Small intestine (tissue), 16 donors: ENCODE measurements at places on chromosomes 4 and X.

GRCh38 chr4:27666943-27667342 is 806.3 kb downstream of the STIM2 start:
- DNase-seq, result no peak

DNA sequence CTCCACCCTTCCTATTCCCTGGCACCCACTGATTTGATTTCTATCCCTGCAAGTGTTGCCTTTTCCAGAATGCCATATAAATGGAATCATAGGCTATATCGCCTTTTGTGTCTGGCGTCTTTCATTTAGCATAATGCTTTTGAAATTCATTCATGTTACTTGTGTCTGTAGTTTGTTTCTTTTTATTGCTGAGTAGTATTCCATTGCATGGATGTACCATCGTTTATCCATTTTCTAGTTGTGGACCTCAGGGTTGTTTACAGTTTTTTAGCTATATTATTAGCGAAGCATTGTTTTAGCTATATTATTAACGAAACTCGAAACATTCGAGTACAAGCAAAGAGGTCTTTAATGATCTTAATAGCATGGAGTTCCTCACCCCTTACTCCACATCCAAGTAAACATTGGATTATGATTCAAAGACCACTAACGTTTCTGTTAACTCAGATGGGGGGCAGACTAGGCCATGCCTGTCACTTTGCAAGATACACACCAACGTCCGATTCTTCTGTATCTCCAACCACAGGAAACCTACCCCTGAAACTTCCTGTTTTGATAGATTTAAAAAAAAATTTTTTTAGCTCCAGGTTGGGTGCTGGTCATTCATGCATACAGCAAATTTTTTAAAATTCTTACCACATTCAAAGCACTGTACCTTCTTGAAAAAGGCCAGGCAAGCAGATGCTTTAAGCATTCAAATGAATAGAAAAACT is 1.1 kb downstream of the DCK start:
- DNase-seq, result no peak

- DNase-seq, result no peak
Observed at GRCh38 chr4:122584519-122584918, 36.3 kb downstream of the IL21 start.

GRCh38 chrX:10483191-10483831 is 137.1 kb downstream of the MID1 start:
- DNase-seq, result no peak

- DNase-seq, result no peak
Observed at GRCh38 chr4:26281881-26282280, 38.9 kb upstream of the RBPJ start.

DNA sequence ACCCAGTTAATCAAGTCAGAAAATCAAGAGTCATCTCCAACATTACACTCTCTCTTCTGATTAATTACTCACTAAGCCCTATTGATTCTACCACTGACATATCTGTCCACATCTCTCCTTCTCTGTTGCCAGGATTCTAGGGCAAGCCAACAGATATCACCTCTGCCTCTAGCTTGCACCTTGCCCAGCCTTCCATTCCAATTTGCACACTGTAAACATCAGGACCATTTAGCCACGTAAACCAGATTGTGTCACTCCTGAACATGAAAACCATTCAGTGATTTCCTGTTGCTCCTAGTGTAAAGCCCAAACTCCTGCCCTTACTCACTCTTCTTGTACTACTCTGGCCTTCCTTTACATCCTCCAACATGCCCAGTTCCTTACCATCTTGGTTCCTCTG is 68.0 kb upstream of the PLS3 start:
- peak; percentile 1 for DNase-seq

DNA sequence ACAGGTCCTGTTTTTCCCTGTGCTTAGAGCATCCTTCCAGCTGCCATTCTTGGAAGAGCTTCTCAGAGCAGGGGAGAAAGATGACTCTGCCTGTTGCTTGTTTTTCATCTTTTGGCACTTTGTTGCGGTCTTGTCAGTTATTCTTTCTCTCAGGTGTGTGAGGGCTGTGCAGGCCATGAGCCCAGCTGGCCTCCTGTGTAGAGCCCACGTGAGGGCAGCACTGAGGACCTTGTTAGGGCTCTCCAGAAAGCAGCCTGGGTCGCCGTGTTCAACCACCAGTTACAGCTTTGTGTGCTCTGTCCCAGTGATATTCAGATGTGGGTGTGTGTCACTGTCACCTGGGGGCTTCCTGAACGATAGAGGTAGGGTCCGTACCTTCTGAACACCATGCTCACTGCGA is 52.8 kb downstream of the NOP14 start:
- DNase-seq, result no peak

GRCh38 chrX:11066812-11067211 is 44.3 kb upstream of the HCCS start:
- DNase-seq, result no peak

GRCh38 chr4:152618971-152619370 is 60.8 kb downstream of the TMEM154 start:
- DNase-seq, result no peak

DNA sequence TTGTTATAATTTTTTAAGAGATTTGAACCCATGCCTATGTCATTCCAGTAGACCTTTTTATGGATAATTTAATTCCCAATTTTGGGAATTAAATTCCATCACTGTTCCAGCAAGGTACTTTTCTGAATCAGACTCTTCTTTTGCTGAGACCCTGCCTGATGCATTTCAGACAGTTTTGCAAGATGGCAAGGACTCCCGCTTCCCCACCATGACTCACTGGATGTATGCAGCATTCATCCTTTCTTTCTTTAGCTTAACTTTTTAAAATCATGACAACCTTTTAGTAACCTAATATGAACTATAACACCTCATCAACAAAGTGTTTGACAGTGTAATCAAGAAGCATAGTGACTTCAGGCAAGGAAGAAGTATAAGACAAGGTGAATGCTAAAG is 178.1 kb upstream of the LEF1 start:
- no peak for DNase-seq

DNA sequence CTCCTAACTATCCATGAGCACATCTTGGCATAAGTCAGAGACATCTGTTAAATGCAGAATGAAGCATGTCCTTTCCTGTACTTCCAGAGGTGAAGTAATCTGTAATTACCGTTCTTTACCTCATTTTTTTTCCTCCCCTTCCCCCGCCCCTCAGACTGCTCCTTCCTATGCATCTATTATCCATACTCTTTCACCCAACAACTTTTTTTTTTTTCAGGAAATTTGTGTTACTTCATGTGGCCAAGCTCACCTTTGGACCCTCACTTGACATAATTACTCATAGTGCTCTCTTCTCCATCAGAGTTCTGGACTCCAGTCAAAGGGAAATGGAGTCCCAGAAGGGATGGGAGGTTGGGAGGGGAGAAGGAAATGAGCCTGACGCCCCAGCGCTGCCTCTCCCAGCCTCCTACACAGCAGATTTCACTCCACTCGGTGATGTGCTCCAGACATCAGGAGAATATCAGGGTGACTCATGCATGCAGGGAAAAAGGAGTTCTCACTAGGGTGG is 568.8 kb downstream of the STIM2 start:
- DNase-seq, result no peak

- DNase-seq, result no peak
Observed at GRCh38 chrX:120840827-120841226, 34.8 kb downstream of the CT47B1 start.

DNA sequence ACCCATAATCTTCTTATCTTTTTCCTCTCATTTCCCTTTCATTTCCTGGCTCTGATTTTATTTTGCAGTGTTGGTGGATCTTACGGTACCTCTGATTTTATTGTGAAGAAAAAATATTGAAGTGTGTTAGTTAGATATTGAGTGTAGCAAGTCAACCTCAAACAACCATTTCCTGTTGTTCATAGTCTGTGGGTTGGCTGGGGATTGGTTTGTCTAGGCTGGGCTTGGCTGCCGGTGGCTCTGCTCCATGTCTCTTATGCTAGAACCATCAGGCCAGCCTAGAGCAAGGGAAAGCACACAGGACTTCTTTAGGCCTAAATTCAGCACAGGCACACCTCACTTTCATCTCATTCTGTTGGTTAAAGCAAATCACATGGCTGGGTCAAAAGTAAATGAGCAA is 383.1 kb upstream of the LCORL start:
- no peak for DNase-seq

GRCh38 chrX:48676106-48676892 is 7.3 kb upstream of the WAS start:
- peak; percentile 93 for DNase-seq

GRCh38 chr4:78612398-78613178 is 61.0 kb downstream of the ANXA3 start:
- peak; percentile 57 for DNase-seq

DNA sequence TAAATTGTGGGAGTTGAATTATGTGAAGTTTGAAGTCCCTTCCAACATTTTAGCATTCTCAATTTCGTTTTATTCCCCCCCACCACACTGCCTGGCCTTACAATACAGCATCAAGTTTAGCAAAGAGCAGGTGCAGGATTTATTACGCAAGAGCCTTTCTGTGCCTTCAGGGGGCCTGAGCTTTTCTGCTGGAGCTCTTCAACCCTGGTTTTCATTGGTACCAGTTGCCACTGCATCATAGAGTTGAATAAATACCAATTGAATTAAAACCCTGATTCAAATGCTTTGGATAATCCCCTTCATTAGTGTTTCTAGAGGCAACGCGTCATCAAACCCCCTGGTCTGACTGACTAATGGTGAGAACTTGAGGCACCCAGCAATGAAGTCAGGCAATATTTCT is 43.6 kb upstream of the KIT start:
- DNase-seq, result no peak

GRCh38 chr4:150145946-150146340 is 67.7 kb downstream of the DCLK2 start:
- no peak for DNase-seq

- no peak for DNase-seq
Observed at GRCh38 chr4:120549011-120549570, 373.4 kb downstream of the PRDM5 start.

DNA sequence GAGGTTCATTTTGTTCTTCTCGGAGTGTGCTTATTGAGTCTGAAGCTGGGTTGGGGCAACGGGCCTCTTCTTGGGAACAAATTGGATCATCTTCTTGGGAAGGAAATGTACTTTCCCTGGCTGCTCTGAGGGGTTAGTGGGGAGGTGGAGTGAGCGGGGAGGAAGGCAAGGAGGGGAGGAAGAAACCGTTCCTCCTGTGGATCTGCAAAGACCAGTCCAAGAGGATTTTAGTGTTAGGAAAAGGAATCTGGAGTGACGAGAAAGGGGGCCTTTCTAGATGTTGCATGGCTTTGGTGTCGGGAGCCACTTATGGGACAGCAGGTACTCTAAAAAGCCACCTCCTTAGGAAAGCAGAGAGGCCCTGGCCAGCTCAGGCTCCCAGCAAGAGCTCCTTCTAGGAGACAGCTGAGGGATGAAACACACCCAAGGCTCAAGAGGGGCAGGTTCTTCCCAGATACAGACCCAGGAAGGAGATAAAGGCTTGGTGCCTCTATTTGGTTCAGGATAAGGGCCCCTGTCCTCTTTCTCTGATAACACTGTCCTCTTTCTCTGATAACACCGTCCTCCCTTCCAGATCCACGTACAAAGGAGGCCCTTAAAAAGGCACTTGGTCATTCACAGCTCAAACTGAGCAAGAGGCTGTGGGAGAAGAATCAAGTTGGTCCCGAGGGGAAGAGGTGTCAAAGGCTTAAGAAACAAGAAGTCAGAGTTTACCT is 451 bp downstream of the SOD3 start:
- DNase-seq, result no peak

DNA sequence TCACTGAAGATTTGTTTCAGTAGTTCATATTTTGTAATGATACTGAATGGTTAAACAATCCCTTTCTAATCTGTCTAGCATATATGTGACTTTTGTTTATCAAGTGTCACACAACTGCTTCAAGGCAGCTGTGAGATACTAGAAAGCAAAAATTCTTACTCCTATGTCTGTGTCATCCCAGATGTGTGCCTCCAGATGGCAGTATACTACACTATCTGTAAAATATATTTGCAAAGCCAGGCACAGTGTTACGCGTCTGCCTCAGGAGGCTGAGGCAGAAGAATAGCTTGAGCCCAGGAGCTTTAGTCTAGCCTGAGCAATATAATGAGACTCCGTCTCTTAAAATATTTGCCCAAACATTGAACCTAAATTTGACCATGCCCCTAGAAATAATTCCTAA is 4.0 kb downstream of the NUDT10 start:
- DNase-seq, result peak; percentile 11

DNA sequence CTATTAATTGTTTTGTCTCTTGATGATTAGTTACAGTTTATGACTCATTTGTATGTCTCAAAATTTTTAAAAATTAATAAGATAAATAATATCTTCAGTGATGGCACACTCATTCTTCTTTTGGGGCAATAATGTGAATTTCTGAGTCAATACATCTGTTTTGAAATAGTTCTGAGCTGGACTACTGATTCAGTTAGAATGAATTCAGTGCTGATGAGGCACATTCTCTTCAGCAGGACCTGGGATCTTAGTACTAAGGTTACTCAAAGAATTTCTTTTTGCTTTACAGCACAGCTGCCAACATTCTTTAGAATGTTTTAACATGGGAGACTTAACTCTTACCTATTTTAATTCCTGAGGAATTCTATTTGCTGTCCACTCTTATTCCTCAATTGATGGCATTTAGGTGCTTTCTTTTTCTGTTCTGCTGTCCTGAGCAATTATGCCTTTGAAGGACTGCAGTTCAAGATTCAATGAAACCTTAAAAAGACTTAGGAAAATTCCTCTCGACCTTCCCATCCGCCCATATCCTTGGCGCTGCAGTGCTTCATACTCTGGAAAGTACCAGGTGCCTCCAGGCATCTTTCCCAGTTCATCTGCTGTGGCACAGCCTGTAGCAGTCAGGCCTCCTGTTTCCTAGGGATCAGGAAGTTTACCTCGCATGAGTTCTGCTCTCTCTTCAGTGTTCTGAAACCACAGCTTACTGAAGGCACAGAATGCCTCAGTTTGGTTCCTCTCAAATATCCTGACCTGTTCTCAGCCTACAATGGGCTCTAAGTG is 213.7 kb downstream of the FSTL5 start:
- no peak for DNase-seq

DNA sequence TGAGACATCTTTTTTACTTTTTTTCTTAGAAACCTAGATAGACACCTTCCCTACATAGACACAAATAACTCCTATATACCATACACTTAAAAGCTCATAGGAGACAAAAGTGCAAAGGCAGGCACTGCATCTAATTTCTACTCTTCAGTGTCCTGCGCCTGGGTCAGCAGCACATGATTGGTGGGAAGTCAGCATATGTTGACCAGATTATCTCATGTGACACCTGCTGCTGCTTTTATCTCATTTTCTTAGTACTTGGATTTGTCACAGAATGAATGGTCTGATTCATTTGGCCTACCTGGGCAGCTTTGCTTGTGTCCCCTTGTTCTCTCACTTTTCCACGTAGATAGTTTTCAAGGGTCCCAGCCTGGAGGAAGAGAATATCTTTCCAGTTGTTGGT is 24.9 kb upstream of the LNX1 start:
- DNase-seq, result no peak

- no peak for DNase-seq
Observed at GRCh38 chrX:29397506-29397905, 810.3 kb downstream of the IL1RAPL1 start.

- DNase-seq, result peak; percentile 1
Observed at GRCh38 chrX:21840193-21840545, 752 bp downstream of the MBTPS2 start.

GRCh38 chr4:156103311-156103710 is 149.6 kb upstream of the CTSO start:
- no peak for DNase-seq

- DNase-seq, result no peak
Observed at GRCh38 chr4:121728066-121728465, 31.3 kb upstream of the ANXA5 start.

GRCh38 chr4:109821185-109821584 is 5.6 kb downstream of the GAR1 start:
- DNase-seq, result no peak
